Iris pigment epithelial cell (primary cell): ENCODE measurements at places on chromosomes 2 and 18.
A peak's percentile ranks its signal among the peaks of the same experiment; 100 is the strongest.

- DNase-seq = no peak
Measured at GRCh38 chr2:144329472-144329871, 190.4 kb downstream of the ZEB2 start.

DNA sequence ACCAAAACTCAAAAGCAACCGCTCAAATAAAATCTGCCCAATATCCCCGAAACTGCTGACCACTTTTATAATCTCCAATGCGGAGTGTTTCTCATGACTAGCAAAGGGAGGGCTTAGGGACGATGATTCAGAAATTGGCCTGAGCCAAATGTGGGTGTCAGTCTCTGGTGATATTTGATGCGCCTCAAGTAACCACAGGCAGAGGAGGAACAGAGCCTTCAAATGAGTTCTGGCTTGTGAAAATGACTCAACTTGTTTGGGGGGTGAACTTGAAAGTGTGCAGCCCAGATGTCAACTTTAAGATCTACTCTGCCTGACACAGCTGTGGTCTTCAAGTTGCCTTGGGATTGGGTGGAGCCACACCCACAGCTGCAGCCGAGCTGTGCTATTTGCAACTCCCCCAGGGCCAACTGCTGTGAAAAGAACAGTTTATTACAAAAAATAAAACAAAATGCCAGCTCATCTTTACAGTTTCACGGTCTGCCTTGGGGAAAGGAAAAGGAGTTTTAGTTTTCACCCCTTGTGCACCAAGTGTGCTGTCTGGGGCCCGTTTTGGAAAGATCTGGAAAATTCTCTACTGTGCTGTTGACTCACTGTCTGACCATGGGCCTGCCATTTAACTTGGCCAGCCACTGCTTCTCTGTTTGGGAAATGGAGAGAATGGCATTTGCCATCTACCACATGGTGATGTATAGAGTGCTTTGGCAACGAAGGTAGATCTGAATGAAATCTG is 222.1 kb downstream of the MTX2 start:
- DNase-seq = peak; percentile 96

DNA sequence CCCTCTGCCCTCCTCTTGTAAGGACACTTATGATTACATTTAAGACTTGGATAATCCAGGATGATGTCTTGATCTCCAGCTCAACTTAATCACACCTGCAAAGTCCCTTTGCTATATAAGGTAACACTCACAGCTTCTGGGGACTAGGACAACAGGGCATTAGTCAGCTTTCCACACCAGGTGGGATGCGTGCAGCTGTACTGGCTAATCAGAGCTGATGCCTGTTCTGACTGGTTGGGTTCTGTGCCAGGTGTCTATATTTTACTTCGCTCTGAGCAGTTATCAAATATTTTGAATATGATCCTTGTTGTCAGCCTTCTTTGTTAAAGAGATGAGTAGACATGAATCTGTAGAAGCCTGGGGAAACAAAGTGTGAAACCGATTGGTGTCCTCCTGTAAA is 115.5 kb upstream of the ATP8B1 start:
- no peak for DNase-seq

GRCh38 chr2:239876948-239877289 is 148.2 kb downstream of the NDUFA10 start:
- DNase-seq = no peak

- peak; percentile 45 for DNase-seq
Measured at GRCh38 chr2:134108113-134108512, 145.8 kb upstream of the MGAT5 start.

DNA sequence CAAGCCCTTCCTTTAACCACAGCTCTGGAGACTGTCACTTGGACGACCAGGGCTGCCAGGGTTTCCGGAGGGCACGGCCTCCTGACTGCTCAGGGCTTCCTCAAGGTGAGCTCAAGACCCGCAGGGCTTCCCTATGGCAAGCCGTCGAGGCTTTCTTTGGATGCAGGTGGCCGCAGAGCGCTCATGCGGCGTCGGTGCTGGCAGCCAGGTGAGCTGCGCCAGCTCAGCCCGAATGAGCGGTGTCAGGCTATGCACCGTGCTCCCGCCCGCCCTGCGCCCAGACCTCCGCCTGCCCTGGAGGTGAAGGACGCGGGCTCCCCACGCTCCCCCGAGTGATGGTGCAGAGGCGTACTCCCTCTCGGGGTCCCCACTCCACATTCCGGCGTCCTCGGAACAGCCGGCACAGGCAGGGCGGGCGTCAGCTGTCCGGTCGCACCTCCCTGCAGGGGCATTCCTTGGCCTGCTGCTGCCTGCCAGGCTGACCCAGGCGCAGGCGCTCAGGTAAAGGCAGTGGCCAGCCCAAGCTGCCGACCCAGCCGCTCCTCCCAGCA is 20.8 kb upstream of the TUBB6 start:
- DNase-seq = no peak

DNA sequence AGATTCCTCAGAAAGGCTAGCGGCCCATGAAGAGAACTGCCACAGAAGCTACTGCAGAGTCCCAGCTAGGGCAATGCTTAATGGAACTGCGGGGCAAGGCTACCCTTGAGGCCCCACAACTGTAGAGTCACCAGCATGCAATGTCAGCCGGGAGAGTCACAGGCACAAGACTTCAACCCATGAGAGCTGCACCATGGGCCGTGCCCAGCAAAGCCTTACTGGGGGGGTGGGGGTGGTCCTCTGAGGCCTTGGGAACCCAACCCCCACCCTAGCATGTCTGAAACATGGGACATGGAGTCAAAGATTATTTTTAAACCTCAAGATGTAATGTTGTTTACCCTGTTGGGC is 20.2 kb downstream of the DPP4 start:
- no peak for DNase-seq

GRCh38 chr2:104678181-104678580 is 175.7 kb upstream of the POU3F3 start:
- no peak for DNase-seq

DNA sequence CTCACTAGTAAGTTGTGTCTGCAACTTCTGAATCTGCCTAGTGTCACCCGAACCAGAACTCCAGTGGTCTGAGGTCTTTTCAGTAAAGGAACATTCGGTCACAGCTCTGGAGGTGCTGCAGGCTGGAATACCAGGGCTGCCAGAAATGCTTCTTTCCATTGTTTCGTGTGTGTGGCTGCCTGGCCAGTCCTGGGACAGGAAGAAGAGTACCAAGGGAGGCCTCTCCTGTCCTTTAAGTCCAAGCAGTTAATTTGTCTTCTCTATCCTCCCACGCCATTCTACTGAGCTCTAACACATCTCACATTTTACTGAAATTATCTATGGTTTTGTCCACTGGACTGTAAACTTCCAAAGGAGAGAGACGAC is 196.0 kb downstream of the LNPK start:
- no peak for DNase-seq

DNA sequence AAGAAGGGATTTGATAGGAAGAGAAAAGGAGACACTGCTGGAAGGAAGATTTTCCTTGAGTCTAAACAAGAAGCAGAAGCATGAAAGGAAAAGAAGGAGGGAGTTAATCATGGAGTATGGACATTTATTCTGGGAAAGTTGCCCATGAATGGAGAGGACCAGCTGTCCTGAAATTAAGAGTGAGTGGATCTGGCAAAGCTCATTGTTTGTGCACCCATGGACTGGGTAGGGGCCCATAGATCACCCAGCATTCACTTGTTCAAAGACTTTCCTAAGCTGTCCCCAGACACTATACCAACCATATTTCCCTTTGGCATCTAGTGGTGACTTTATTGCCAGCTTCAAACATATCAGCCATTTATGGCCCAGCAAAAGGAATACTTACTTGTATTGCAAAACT is 422.7 kb downstream of the FBXO15 start:
- no peak for DNase-seq

- DNase-seq = no peak
Measured at GRCh38 chr2:191086706-191087105, 64.1 kb downstream of the STAT4 start.

- DNase-seq = no peak
Measured at GRCh38 chr2:47516360-47517104, 113.6 kb downstream of the MSH2 start.

DNA sequence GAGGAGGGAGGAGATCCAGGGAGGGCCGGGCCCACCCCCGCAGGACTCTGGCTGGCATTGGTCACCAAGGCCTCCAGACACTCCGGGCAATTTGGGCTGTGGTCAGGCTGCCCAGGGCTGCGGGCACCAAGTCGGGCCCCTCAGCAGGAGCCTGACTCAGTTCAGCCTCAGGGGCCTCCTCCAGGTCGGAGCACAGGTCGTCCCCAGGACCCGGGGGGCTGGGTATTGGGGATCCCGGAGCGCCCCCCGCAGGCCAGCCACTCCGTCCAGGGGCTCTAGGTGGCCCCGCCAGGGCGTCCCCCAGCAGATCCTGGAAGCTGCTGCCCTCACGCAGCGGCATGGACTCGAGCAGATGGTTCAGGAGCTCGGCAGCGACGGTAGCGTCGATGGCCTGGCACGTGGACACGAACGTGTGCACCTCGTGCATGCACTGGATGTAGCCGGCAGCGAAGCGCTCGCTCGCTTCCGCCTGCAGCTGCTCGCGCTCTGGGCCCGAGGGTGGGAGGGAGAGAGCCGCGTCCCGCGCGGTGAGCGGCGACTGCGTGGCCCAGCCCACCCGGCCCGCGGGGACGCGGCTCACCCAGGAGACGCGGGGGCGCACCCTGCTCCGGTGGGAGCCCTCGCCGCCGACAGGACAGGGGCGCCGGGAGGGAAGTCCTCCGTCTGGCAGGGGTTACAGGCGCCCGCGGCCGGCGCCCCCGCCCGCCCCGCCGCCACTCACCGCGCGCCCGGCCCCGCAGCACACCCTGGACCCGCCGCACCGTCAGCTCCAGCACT is 884 bp downstream of the HES6 start:
- no peak for DNase-seq

DNA sequence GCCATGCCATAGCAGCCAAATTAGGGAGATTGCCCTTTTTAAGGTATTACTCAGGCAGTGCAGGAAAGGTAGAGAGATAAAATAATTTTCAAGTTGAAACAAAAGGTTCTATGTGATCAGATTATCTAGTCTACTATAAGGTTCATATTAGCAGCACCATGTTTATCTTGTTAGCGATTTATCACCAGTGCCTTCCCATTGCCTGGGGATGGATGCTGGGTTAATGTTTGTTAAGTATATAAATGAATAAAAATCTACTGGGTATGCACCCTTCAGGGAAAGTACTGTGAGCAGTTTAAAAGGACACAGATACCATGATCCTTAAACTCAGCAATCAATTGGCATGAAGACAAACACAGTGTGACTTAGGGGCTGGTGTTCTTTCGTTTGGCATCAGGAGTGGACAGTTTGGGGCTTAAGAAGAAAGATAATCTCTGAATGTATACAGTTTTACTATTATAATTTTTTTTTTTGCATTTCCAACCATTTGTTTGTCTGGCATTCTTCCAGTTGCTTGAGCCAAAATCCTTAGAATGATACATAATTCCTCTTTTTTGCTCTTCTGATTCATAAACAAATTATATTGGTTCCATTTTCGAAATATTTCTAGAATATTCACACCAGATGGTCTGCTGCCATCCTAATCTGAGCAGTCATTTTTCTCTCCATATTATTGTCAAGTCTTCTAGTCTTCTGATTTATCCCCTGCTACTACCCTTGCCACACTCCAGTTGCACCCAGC is 512.8 kb upstream of the SLC8A1 start:
- no peak for DNase-seq

DNA sequence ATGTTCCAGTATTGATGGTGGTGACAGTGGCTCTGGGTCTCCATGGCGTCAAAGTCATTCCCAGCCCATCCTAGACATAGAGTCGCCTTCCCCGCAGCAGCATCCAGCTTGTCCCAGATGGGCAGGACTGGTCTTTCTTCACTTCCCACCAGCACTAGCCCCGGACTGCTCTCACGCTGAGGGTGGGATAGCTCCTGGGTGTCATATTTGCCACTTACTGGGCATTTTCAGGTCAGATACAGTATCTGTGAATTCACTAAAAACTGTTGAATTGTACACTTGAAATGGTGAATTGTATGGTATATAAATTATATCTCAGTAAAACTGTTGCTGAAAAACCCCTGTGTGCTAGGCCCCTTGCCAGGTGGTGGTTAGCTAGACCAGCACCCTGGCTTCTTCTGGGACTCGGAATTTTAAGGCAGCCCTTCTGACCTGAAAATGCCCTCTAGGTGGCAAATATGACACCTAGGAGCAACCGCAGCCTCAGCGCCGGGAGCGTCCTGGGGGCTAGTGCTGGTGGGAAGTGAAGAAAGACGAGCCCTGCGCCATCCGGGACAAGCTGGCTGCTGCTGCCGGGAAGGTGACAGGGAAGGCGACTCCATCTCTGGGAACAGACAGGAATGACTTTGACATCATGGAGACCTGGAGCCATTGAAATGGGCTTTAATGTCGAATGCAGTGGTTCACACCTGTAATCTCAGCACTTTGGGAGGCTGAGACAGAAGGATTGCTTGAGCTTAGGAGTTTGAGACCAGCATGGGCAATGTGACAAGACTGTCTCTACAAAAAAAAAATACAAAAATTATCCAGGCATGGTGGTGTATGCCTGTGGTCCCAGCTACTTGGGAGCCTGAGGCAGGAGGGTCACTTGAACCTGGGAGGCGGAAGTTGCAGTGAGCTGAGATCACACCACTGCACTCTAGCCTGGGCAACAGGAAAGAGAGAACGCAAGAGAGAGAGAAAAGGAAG is 56.2 kb downstream of the DDX1 start:
- DNase-seq = no peak
